Neural progenitor cell (in vitro differentiated cells): ENCODE measurements at places on chromosomes 12 and 14.
A peak's percentile ranks its signal among the peaks of the same experiment; 100 is the strongest.

DNA sequence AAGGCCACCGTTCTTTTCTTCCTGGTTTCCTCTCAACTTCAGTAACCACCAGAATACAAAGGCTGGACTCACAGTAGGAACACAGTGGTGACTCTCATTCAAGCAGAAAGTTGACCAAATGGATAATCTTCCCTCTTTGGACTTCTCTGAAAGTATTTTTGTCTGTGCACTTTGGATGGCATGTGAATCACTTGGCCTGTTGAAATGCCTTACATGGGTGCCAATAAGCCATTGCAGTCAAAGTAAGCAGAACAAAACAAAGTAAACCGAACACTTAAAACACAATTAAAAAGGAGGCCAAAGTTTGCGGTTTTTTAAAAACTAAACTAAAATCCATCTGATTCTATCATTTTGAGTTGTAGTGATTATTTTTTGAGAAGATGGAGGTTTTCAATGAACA is 370.1 kb upstream of the DDHD1 start:
- H3K27me3 ChIP-seq: no peaks in the 10 kb centered on the region
- no peak overlapping the region for H3K4me3 ChIP-seq
- H3K27ac ChIP-seq: no peak overlapping the region
- DNase-seq: no peak

DNA sequence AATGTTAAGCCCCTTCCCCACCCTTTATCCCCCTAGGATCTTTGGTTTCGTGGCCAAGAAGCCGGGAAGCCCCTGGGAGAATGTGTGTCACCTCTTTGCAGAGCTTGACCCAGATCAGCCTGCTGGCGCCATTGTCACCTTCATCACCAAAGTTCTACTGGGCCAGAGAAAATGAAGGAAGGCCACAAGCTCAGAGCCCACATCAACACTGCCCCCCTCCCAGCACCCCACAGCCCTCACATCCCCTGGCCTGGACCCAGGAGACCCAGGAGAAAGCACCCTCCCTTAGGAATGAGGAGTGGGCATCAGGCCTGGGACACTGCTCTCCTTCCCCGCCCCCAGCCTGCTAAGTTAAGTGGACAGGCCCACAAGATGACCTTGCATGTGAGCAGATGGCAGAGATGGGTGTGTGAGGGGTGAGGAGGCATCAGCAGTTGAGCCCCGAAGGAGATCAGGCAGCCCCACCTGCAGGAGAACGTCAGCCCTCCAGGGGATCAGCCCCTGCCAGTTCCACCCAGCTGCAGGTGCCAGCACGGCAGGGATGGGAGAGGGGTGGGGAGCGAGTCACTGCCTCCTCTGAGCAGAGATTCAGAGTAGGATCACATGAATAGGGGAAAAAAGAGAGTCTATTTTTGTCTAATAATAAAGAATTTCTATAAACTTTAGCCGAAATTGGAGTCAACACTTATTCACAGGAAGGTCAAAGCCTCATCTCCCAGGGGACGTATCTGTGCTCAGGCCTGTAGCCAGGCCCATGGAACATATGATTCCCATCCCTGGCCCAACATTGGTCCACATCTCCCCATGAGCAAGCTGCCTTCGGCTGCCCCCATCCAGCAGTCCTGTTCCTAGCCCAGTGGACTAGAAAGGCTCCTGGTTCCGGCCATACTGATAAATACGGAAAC is 14.1 kb downstream of the TNS2 start:
- H3K27me3 ChIP-seq: no peaks in the 10 kb centered on the region
- H3K27ac ChIP-seq: no peak overlapping the region
- H3K4me3 ChIP-seq: no peak overlapping the region
- DNase-seq: no peak

DNA sequence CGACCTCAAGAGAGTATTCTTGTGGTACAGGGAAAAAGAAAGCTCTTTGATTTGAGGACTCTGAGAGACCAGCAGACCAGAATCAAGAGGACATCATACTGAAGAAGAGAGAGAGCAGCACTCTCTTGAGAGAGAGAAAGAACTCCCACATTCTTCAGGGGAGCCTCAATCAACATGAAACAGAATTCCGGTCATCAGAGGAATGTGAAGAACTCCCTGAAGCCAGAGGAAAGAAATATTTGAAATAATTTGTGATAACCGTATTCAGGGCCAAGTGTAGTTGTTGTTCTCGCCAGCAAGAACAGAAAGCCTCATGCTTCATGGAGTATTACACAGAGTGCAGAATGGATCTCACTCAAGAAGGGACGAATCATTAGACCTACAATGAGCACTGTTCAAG is 363.8 kb upstream of the TMEM132C start:
- H3K4me1 ChIP-seq: no peaks in the 10 kb centered on the region
- H3K36me3 ChIP-seq: no peaks in the 10 kb centered on the region
- DNase-seq: no peak
- no peaks in the 10 kb centered on the region for H3K27me3 ChIP-seq

DNA sequence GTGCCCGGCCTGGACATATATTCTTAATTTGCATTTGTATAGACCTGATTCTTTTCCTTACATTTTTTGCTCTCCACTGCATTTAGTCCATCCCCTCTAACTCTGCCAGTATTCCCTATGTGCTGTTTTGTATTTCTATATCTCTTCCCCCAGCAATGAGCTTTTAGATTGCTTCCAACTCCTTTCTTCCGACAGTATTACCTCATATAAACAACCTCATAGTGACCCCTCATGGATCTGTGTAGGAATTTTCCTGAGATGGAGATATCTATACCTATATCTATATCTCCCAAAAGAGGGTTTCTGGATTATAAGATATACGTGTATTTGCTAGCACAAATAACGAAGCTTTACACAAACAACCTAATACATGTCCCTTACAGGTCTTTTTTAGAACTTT is 161.9 kb downstream of the CRADD start:
- H3K4me3 ChIP-seq: no peak overlapping the region
- peaks cover 11% of the 10 kb centered on the region for H3K4me1 ChIP-seq
- no peaks in the 10 kb centered on the region for H3K36me3 ChIP-seq
- no peak for DNase-seq
- no peaks in the 10 kb centered on the region for H3K27me3 ChIP-seq

GRCh38 chr12:76864791-76865400 is 13.9 kb downstream of the CSRP2 start:
- peak overlapping the region; percentile 96 for H3K27ac ChIP-seq
- peaks cover 6% of the 10 kb centered on the region for H3K36me3 ChIP-seq
- peaks cover 65% of the 10 kb centered on the region for H3K4me1 ChIP-seq

DNA sequence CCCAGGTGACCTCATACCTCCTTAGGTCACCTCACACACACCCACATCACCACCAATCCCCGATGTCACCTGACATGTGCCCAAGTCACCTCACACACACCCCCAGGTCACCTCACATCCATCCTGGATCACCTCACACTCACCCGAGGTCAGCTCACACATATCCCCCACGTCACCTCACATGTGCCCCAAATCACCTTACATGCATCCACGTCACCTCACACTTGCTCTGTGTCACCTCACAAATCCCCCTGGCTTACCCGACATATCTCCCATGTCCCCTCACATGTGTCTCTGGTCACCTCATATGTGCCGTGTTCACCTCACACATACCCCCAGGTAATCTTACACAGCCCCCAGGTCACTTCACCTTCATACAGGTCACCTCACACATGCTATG is 864.6 kb downstream of the TMEM121 start:
- H3K36me3 ChIP-seq: no peaks in the 10 kb centered on the region
- no peaks in the 10 kb centered on the region for H3K4me1 ChIP-seq
- DNase-seq: no peak
- H3K4me3 ChIP-seq: no peak overlapping the region
- no peaks in the 10 kb centered on the region for H3K27me3 ChIP-seq

- H3K27me3 ChIP-seq: no peaks in the 10 kb centered on the region
- no peak overlapping the region for H3K4me3 ChIP-seq
- H3K36me3 ChIP-seq: no peaks in the 10 kb centered on the region
- DNase-seq: no peak
Measured at GRCh38 chr14:69667938-69668335, 56.5 kb downstream of the SUSD6 start.

DNA sequence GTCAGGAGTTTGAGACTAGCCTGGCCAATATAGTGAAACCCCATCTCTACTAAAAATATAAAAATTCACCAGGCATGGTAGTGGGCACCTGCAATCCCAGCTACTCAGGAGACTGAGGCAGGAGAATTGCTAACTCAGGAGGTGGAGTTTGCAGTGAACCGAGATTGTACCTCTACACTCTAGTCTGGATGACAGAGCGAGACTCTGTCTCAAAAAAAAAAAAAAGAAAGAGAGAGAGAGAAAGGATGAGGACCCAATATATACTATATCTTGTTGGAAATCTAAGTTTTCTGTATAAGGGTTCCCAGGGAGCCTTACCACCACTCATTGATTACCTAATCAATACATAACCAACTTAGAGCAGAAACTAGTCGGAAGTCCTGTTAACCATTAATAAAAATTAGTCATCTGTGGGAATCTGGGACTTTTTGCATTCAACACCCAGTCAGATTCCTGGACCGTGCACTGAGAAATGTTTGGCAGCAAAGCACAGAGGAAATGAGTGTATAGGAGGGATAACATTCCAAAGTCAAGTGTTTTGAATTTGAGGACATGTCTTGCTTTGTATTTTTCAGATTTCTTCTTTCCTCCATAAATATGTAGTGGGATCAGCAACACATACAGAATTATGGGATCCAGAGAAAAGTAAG is 44.8 kb upstream of the NR2C1 start:
- DNase-seq: no peak
- H3K36me3 ChIP-seq: peaks cover 3% of the 10 kb centered on the region
- H3K4me3 ChIP-seq: no peak overlapping the region
- peaks cover 6% of the 10 kb centered on the region for H3K4me1 ChIP-seq
- H3K27ac ChIP-seq: no peak overlapping the region
- no peaks in the 10 kb centered on the region for H3K27me3 ChIP-seq

GRCh38 chr12:99911081-99911480 is 73.7 kb downstream of the ANKS1B start:
- H3K36me3 ChIP-seq: no peaks in the 10 kb centered on the region
- no peak overlapping the region for H3K27ac ChIP-seq
- DNase-seq: no peak

- no peak overlapping the region for H3K4me3 ChIP-seq
- no peak overlapping the region for H3K27ac ChIP-seq
- H3K27me3 ChIP-seq: no peaks in the 10 kb centered on the region
- H3K36me3 ChIP-seq: no peaks in the 10 kb centered on the region
Measured at GRCh38 chr12:115268451-115268850, 584.5 kb upstream of the TBX3 start.

GRCh38 chr12:79935624-79936345 is 888 bp upstream of the PPP1R12A start:
- peak overlapping the region; percentile 92 for H3K4me3 ChIP-seq
- H3K4me1 ChIP-seq: peaks cover 22% of the 10 kb centered on the region
- DNase-seq: peak; percentile 67
- H3K36me3 ChIP-seq: no peaks in the 10 kb centered on the region

DNA sequence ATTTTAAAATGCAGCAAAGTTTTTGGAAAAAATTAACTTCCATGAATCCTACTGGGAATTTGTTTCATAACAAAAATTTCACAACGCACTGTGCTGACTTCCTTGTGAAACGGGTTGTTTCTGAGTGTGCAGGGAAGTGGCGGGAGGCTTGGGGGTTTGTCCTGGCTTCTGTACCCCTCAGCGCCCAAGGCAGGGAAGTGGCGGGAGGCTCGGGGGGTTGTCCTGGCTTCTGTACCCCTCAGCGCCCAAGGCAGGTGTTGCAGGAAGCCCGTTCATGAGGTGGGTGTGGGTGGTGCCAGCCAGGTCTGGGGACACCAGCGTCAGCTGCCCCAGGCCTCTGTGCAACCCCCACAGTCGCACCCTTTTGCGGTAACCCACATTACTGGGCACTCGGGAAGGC is 25.1 kb downstream of the ADGRD1 start:
- DNase-seq: no peak
- H3K4me3 ChIP-seq: no peak overlapping the region
- no peaks in the 10 kb centered on the region for H3K4me1 ChIP-seq
- H3K36me3 ChIP-seq: no peaks in the 10 kb centered on the region
- no peak overlapping the region for H3K27ac ChIP-seq

DNA sequence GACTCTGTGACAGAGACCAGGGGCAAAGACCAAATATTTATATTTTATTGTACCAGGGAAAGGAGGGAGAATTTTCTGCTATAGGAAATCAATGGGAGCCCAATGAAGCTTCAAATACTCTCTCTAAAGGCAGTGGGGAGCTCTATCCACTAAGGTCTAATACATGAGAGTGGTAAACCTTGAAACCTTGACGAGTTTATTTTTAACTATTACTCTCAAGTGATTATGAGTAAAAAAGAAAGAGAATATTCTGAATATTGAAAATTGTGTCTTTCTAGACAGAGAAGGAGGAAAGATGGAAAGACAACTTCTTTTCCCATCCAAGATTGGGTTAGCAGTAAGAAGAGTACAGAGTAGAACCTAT is 1722.1 kb upstream of the SEL1L start:
- H3K27ac ChIP-seq: no peak overlapping the region
- H3K27me3 ChIP-seq: no peaks in the 10 kb centered on the region
- no peak overlapping the region for H3K4me3 ChIP-seq
- H3K4me1 ChIP-seq: no peaks in the 10 kb centered on the region
- no peak for DNase-seq

DNA sequence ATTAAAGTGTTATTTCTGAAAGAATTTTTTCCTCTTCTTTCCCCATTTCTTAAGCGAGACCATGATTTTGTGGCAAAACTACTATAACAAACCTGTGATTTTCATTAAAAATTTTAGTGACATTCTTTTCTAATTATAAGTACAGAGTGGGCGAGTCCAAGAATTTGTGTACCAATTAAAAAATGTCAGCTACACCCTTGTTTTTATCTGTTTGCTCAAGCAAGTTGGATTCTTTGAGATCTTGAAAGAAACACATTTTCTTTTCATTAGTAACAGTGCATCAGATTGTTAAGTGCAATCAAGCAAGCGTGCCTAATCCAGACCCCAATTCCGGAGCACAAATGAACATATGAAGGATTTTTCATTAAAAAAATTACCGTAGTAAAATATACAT is 338.8 kb upstream of the DDHD1 start:
- no peak overlapping the region for H3K4me3 ChIP-seq
- no peaks in the 10 kb centered on the region for H3K36me3 ChIP-seq
- no peaks in the 10 kb centered on the region for H3K27me3 ChIP-seq
- H3K27ac ChIP-seq: no peak overlapping the region
- H3K4me1 ChIP-seq: peaks cover 21% of the 10 kb centered on the region
- DNase-seq: no peak

DNA sequence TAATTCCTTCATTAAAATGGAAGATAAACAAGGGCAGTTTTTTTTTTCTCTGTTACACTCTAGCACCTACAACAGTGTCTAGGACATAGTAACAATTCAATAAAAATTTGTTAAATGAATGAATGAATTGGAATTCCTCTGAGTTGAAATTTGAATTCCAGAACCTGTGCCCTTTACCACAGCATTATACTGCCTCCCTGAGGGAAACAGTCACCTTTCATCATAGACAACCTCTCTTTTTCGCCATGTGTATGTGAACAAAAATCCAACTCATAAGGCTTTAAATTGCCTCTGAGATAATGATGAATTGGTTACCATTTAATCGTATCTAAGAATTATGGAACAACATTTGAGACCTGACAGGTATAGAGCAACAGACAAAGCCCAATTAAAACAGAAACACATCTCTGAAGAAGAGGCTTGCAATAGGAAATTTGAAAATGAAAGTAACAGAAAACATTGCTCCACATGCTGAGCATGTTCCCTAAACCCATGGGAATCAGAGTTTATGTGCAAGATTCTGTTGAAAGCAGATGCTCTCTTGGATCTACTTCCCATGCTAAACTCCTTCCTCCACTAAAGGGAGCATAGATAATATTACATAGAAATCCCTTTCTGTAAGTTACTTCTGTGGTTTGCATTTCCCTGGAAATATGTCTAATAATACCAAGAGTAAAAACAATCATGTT is 657.8 kb downstream of the GALC start:
- H3K27ac ChIP-seq: no peak overlapping the region
- DNase-seq: no peak
- H3K4me1 ChIP-seq: no peaks in the 10 kb centered on the region
- H3K27me3 ChIP-seq: no peaks in the 10 kb centered on the region
- H3K4me3 ChIP-seq: no peak overlapping the region
- no peaks in the 10 kb centered on the region for H3K36me3 ChIP-seq
